Fibroblast of the aortic adventitia (primary cell): ENCODE measurements at places on chromosomes 5 and 9. TPM values are rescaled to one million over a fixed set of nuclear protein-coding genes. Genes with fewer than 3 reads are reported as not detected.

DNA sequence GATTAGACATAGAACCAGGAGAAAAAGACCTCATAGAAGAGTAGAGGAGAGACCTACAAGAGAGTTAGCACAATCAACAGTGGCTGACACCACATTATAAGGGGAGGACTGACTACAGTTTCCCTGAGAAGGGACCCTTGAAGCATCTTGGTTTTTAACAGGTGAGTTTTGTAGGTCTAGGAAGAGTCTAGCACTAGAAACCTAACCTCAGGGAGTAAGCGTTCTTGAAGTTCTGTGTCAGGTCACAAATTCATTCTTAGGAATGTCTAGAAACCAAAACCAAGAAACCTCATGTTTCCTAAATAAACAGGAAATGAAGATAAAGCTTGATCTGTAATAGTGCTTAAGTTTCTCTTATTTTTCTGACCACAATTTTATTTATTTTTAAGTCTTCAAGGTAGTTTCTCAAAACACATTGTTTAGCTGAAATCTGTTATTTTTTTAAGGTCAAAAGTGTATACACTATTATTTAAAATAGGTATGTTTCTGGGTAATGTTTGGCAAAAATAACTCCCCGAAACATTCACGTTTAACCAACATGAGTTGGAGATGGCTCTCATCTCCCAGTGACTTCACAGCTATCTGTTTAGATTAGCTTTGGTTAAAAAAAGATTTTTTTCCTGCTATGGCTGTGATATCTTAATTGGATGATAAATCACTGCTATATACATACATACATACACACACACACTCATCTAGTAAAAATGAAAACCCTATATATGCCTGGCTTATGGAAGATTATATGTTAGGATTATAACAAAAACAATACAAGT, 37.1 kb downstream of the MAP3K1 start:
- DNase-seq = peak; percentile 19

- no peak for DNase-seq
These were observed 192.6 kb upstream of the RASA1 start for GRCh38 chr5:87074934-87075541.

Gene LCN6
- not detected in 2 replicates for total RNA-seq

Gene IGFBPL1
- total RNA-seq = not detected in 2 replicates

Gene SPATA9
- total RNA-seq = 0.54 TPM in 1 of 2 replicates, not detected in the other
